ENCODE measurements at places on chromosomes 7 and 10.

DNA sequence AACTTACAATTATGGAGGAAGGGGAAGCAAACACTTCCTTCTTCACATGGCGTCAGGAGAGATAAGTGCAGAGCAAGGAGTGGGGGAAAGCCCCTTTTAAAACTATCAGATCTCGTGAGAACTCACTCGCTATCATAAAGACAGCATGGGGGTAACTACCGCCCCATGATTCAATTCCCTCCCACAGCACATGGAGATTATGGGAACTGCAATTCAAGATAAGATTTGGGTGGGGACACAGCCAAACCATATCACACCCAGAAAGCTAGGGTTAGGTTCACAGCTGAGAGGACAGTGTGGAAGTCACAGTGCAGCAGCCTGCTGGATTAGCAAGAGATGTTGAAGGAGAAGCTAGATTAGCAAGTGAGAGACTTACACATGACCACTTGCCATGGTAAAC is 81.6 kb downstream of the CRTAC1 start:
- peak; percentile 81 for DNase-seq

DNA sequence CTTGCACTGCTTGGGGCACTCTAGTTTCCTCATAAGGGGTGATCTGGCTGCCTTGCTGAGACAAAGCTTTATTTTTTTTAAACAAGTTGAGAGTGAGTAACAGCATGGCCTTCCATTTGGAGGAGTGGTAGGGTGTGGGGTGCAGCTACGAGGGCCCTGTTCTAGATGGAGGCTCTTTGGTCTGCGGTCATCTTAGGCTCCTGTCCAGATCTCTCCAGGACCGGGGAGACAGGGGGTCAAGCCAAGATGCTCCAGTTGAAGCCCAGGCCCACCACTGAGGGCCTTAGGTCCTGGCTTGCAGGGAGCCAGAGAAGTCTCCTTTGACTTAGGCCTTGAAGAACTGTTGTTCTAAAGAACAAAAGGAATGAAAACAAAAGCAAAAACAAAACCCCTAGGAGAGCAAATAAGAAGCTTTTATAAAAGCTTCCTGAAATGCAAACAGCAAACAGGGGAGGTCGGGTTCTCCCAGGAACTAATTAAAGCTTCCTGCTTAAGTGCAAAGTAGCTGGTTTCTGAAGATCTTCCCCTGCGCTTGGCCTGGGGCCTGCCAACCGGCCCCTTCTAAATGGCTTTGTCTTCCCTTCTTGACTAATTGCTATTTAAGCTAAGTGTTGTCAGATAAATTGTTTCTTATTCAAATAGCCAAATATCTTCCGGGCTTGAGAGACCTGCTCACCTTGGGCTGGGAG is 259.2 kb downstream of the GLRX3 start:
- DNase-seq = no peak

DNA sequence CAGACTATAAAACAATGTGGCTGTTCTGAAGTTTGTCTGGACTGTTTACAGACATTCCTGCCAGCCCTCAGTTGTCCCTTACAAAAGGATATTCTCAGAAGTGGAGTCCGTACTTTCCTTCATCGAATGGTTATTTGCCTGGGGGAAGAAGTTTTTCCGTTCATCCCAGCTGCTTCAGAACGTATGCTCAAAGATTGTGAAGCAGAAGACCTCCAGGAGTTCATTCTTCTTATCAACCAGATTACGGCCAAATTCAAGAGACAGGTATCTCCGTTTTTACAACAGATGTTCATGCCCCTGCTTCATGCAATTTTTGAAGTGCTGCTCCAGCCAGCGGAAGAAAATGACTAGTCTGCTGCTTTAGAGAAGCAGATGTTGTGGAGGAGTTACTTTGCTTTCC is 174.3 kb upstream of the NUPR2 start:
- no peak for DNase-seq

- no peak for DNase-seq
Observed at GRCh38 chr7:139559364-139560105, 36.0 kb downstream of the CLEC2L start.

DNA sequence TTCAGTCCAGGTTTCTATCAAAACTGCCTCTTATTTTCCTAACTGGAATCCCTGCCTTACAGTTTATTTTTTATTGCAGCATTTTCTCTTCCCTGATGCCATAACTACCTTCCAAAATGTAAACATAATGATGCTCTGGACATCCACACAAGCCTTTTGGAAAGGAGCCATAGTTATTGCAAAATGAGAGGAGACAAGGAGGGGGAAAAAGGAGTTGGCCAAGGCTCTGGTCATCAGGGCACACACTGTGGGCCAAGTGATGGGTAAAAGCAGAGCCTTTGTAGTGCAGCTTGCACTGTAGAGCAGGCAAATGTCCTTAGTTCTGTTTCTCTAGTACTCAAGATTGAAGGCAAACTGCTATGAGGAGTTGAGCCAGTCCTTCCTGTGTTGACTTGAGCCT is 289.3 kb upstream of the MTPN start:
- DNase-seq = no peak

GRCh38 chr10:110648692-110649346 is 4.7 kb downstream of the RBM20 start:
- DNase-seq = no peak

GRCh38 chr10:133056651-133057178 is 31.0 kb upstream of the ADGRA1 start:
- no peak for DNase-seq

DNA sequence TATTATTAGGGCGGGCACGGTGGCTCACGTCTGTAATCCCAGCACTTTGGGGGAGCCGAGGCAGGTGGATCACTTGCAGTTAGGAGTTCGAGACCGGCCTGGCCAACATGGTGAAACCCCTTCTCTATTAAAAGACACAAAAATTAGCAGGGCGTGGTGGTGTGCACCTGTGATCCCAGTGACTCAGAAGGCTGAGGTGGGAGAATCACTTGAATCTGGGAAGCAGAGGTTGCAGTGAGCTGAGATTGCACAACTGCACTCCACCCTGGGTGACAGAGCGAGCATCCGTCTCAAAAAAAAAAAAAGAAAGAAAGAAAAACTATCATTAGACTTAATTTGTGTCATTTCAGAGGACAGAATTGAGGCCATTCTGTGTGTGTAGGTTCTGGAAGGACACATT is 752.7 kb upstream of the GALNT17 start:
- no peak for DNase-seq

DNA sequence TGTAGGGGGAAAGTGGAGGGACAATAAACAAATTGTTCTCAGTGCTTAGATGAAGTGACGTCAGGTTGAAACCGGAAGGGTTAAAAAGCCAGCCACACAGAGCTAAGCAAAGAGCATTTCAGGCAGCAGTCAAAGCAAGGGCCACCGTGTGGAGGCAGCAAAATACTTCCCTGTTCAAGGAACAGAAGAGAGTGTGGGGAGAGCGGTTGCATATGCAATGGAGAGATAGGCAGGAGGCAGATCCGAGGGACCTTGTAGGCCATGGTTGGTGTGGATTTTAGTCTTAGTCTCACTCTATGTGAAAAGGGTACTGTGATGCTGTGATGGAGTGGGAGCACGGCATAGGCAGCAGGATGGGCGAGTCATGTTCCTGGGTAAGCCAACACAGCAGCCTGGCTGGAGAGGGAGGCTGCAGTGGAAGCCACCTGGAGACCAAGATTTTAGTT is 3.8 kb upstream of the STN1 start:
- DNase-seq = peak; percentile 71

- DNase-seq = no peak
Observed at GRCh38 chr10:86099542-86100334, 266.9 kb downstream of the GRID1 start.

DNA sequence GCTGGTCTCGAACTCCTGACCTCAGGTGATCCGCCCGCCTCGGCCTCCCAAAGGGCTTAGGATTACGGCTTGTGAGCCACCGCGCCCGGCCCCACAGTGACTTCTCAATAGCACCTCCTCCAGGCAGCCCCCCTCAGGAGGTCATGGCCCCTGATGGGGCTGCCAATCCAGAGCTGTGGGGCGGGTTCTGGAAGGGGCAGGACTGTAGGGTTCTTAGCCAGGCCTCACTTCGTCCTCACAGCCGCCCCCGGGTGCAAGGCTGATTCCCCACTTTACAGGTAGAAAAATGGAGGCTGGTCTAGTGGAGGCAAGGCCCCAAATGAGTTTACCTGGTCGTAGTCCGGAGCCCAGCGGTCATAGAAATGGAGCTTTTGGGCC is 638 bp downstream of the METTL27 start:
- no peak for DNase-seq

DNA sequence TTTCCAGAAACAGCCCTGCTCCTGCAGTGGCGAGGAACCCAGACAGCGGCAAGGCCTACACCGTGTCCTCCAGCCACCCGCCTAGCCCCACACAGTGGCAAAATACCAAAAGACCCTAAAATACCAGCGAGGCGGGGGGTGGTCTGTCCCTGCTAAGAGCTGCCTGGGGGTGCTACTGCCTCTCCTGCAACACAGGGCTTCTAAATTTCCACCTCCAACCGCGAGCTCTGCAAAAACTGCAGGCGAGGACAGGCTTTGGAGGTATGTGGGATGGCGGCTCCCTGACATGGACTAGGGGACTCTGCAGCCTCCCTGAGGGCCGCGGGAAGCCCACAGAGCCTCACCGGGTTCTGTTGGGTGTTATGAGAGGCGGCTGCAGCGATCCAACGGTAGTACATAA is 122.3 kb downstream of the WDR37 start:
- no peak for DNase-seq

- peak; percentile 73 for DNase-seq
Observed at GRCh38 chr10:46077141-46077554, 31.1 kb upstream of the MSMB start.

DNA sequence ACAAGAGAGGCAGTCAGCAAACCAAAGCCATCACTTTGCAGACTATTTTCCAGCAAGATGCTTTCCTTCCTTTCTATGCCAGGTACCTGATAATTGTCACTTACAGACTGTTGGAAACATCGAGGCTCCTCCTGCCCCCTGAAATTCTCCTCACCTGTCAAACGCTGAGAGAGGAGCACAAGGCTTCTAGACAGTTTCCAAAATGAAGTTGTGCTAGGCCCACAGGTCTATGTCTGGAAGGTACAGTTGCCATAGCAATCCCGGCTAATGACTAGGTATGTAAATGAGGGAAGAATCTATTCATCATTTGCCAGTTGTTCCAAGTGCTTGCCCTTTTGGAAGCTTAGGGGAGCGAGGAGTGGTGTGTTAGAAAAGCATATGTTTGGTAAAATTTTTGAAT is 334.4 kb downstream of the CALN1 start:
- no peak for DNase-seq

DNA sequence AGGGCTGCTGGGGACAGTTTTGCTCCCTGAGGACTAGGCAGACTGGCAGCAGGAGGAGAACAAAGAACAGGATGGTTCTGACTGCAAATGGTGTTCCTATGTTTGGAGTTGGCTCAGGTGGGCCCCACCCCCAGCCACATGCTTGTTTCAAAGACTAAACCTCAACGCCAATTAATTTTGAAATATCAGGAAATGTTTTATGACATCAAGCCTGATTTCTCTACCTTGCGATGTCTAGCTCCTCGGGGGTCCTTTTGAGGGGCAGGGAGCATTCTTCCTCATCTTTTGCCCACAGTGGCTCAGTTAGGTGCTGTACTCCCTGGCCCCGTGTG is 4.1 kb upstream of the MYH16 start:
- no peak for DNase-seq

DNA sequence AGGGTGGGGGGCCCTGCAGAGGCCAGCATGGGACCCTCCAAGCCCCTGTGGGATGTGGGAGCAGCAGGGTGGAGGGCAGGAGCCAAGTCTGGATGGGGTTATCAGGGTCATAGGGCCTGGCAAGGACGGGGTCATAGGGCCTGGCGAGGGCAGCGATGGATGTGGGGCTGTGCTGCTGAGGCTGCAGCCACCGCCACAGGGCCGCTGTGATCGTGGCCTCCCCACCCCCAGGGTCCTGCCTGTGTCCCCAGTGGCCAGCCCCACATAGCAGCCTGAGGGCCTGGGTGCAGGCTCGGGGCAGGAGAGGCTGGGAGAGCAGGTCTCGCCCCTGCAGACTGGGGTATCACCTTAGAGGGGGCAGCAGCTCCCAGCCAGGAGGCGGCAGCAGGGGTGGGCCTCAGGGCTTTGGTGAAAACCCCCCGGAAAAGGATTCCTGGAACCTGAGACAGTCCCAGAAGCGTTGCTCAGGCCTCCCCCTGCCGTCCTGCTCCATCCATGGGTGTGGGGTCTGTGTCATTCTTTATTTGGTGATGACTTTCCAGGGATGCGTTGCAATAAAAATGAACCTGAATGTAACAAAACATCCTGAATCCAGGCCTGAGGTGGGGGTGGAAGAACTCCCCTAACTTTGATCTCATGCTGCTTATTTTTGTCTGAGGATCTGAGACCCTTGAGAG is 107.3 kb upstream of the SHH start:
- DNase-seq = no peak

- no peak for DNase-seq
Observed at GRCh38 chr7:105325216-105325904, 63.4 kb downstream of the SRPK2 start.

DNA sequence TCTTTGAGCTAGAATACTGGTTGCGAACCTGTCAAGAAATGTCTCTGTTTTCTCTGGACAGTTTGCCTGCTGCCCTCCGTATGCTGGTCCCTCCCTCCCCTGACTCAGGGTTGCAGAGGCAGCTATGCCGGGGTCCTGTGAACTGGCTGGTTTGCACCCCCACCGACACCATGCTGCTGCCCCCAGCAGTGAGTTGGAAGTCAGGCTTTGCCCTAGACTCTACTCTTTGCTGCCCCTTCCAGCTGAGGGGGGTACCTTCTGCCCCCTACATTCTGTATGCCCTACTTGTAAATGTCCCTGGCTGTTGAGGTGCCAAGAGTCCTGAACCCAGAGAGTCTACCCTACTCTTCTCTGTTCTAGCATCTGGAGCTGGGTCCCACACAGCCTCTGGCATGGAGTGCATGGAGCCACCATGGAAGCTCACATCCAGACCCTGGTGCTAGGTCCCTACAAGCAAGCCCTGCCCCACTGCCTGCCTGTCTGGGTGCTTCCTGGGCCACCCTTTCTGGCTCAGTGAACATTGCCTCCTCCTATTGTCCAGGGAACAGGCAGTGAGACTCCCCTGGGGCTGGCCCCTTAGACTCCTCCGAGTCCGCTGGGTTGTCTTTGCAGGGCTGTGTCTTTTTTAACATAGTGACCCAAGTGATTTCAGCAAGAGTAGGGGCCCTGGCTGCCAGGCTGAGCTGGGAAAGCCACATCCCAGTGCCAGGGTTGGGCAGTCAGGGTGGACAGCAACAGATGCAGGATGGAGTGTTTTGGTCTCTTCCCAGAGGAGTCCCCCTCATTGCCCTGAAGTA is 138.9 kb downstream of the ADCY1 start:
- no peak for DNase-seq

- no peak for DNase-seq
Observed at GRCh38 chr10:70563230-70563629, 39.3 kb downstream of the PRF1 start.

- peak; percentile 19 for DNase-seq
Observed at GRCh38 chr7:90178679-90179278, 24.5 kb downstream of the STEAP1 start.

- no peak for DNase-seq
Observed at GRCh38 chr7:41206267-41206666, 496.6 kb downstream of the INHBA start.

DNA sequence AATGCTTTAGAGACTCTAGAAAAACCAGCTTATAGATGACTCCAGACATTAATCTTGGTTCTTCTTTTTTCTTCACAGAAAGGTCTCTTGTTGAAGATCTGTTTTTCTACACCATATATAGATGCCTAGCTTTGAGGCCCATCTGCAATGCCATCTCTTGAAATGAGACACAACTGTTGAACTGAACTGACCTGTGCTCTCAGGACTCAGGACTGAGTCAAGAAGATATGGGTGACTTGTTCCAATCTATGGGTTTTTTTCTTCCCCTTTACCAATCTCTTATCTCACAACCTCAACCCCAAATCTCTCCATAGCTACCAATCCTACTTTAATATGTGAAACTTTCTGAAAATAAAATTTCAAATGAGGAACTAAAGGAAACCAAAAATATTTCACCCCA is 194.7 kb downstream of the SNX13 start:
- peak; percentile 15 for DNase-seq

GRCh38 chr7:103446049-103446520 is at the start of gene SLC26A5:
Gene SLC26A5 (minus strand): TSS chr7:103446207. CDS start chr7:103421514, 24,693 bp downstream.
- DNase-seq = no peak
